ENCODE measurements at places on chromosomes 13 and 19.

DNA sequence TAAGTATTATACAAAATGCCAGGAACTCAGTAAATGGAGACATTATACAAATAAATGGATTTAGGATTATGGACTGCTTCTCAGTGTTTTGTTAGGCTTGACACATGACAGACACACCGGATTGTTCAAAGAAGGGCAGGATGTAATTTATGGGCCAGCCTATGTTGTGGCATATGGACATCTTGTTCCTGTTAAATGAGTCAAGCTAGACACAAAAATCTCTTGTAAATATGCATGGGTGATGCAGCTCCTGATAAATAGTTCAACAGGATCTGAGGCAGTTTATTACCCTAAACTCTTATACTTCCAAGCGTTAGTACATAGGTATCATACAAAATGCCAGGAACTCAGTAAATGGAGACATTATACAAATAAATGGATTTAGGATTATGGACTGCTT is 502.3 kb downstream of the TBC1D4 start:
- DNase-seq, result no peak

DNA sequence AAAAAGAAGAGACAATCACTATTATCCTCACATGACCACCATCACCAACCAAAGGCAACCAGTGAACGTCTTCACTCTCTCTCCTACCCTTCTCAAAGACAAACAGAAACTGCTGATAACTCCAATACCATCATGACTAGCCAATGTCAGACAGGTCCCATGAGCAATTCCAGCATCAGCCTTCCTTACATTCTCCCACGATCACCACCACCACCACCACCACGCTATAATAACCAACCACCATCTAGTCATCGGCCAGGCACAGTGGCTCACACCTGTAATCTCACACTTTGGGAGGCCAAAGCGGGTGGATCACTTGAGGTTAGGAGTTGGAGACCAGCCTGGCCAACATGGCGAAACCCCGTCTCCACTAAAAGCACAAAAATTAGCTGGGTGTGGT is 3.9 kb downstream of the MYO1F start:
- peak; percentile 63 for DNase-seq

DNA sequence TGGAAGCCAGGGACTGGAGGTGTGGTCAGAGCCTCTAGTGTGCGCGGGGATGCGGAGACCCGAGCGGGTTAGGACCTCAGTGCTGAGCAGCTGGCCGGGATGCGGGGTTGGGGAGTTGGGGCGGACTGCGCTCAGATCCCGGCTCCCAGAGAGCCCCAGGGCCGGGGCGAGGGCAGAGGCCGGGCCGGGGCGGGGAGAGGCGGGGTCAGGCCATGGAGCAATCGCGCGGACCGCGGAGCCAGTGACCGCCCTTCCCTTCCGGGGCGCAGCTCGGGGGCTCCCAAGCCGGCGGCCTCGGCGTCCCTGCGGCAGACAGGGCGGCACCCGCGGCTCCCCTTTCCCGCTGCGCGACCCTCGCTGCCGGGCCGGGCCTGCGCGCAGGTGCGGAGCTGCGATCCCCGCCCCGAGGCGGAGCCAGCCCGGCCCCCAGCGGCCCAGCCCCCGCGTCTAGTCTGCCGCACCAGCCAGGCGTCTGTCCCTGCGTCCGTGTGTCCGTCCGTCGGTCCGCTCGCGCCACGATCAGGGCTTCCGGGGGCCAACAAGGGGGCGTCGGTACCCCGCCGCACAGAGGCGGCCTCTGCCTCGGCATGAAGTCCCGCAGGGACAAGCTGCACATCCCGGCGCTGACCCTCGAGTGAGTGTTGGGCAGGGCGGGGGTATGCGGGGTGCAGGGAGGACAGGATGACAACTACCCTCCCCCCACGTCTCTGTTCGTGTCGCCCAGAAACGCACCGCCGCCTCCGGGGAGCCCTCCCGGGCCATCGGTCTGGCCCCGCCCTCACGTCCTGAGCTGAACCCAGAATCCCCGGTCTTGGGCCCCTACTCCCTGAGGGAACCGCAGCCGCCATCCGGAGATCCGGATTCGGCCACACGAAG is 12.4 kb downstream of the MAST3 start:
- DNase-seq, result peak; percentile 52

DNA sequence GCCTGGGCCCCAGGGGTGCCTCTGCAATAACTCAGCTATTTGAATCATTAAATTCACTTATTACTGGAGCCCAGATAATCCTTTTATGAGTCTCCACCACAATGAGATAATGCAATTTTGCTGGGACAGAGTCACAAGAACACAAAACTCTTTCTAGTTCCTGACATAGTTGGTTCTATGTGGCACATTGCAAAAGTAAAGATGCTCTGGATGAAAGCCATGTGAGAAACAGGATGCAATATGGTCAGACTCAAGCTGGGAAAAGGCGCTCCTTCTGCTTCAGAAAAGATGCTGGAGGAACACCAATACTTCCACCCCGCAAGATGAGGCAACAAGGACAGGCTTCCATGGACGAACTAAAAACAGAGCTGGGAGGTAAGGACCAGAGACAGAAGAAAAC is 5.7 kb downstream of the ANKRD27 start:
- no peak for DNase-seq
